CD4-positive, alpha-beta T cell treated with Interleukin-4 for 1 hour (primary cell): ENCODE measurements at places on chromosomes 1 and 21.

- no peak for DNase-seq
Measured at GRCh38 chr1:186806477-186806876, 22.3 kb upstream of the PLA2G4A start.

DNA sequence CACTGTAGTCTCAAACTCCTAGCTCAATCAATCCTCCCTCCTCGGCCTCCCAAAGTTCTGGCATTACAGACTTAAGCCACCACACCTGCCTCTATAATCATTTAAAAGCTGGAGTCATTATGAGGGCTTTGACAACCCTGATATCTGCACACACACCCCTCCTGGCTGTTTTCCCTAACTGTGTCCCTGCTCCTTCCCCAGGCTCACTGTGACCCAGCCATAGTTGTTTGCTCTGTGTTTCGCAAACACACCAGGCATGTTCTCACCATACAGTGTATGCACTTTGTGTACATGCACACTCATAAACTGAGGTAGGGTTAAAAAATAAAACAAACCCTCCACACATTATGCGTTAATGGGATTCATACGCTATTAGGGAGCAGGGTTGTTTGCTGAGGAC lies 21.8 kb upstream of the IL20 start:
- no peak for DNase-seq

DNA sequence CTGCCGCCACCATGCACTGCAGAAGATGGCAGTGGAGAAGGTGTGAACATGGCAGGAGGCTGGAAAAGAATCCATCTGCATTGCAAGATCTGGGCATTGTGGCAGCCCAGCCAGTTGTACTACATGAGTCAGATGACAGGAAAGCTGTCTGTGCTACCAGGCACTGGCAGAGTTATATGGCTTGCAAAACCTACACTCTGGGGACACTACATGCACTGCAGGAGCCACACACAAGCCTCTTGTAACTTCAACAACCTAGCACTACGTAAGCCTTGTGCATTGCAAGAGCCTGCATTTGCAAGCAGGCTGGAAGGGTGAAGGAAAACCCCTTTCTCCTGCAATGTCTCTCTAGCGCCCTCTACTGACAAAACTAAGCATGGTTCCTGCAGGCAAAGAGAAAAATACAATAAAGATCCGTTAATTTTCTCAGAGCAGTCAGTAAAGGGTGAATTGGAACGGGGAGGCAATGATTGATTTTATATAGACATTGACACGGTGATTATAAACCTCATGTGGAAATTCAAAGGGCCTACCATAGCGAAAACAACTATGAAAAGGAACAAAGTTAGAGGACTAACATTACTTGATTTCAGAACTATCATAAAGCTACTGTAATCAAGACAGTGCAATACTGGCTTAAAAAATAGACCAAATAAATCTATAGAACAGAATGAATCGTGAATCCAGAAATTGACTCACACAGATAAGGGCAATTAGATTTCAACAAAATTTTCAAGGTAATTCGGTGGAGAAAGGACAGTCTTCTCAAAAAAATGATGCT lies 26.2 kb upstream of the DYNLT5 start:
- DNase-seq = peak; percentile 43

GRCh38 chr1:27246194-27246593 lies 11.8 kb downstream of the WDTC1 start:
- DNase-seq = no peak

DNA sequence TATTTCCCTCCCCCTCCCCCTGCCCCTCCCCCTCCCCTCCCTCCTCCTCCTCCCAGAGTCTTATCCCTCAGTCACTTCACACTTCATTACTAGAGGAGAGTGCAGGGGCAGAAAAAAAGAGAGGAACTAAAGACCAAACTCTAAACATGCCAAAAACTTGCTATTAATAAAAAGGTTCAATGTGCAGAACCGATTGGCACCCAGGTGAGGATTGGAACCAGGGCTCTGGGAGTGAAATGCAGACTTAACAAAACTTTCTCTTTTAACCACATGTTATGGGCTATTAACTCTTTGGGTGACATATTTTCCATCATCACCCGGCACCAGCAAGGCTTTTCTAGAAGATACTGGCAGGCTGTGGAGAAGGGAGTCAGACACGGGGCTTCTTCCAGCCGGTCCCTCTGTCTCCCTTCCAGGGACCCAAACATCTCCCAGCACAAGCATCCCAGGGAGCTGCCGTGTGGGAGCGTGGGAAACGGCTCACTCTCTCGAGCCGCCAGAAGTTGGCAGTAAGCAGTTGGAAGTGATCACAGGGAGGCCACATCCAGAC lies 13.6 kb downstream of the NID1 start:
- DNase-seq = no peak

GRCh38 chr1:246005067-246005466 lies 502.0 kb downstream of the SMYD3 start:
- no peak for DNase-seq

DNA sequence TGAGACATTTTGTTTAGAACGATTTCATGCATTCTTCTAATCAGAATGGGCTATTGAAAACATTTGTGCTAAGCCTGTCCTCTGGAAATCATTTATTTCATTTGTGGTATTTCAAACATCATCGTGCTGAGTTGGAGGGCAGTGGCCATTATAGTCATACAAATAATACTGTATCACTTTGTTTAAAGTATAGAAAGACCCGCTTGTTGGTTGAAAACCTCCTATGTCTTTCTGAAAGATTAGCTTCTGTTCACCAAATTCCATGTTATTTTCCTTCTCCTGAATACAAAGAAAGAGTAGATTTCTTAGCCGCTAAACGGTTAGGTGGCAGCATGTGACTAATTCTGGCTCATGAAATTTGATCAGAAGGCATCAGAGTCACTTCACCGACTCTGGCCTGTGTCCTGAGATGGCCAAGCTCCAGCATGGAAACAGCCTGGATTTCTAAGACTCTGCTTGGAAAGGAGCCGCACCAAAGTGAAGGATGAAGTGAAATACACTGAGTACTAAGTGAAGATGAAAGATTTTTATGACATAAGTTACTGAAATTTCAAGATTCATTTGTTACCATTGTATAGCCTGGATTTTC lies 355.1 kb downstream of the USP25 start:
- DNase-seq = no peak

- DNase-seq = no peak
Measured at GRCh38 chr1:65995336-65995735, 202.6 kb downstream of the PDE4B start.

DNA sequence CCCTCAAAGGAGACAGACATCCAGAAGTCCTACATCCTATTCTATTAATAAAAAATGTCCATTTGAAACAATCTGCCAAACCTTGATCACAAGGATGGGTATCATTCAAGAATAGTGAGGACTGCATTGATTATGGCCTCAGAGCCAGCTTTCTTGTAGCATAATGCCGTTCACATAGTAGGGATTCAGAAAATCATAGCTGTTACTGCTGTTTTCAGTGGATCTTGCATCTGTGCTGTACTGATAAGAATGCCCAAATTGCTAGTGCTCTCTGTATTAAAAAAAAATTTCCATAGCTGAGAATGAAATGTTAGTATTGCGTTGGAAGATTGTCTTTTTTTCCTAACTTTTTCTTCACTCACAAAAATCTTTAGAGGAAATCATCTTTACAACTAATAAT lies 19.1 kb downstream of the BRDT start:
- DNase-seq = no peak

DNA sequence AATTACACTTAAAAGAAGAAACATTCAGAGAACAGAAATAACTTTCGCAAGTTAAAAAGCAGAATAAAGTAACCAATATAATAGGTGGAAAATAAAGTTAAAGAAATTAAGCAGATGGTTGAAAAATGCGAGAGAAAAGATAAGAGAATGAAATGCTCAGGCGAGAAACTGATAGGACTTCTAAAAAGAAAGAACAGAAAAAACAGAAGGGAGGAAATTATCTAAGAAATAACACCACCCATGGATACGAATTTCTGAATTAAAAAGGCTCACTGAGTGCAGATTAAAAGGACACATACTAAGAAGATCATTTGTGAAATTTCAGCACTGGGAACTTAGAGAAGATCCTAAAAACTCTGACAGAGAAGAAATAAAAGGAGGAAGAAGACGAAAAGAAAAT lies 92.0 kb downstream of the HLX start:
- no peak for DNase-seq

DNA sequence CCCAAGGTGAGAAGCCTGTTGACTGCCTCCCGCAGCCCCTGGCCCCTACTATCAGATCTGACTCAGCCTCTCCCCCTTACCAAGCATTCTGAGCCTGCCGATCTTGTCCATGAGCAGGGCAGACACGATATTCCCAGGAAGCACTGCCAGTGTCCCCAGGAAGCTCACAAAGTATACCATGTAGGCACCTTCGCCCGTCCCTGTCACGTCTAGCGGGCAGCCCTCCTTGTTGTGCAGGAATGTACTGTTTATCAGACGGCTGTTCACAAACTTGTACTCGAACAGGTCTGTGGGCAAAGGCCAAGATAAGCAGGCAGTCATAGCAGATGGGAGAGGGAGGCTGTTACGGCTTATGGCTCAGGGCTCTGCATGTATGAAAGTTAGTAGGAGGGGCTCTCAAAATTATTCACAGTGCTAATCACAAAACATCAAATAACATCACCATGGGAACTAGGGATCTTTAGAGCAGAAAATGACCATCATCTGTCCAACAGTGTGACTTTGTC lies 7.3 kb downstream of the BOLA1 start:
- DNase-seq = no peak

GRCh38 chr1:103960045-103960444 lies 210.3 kb downstream of the AMY1C start:
- no peak for DNase-seq

DNA sequence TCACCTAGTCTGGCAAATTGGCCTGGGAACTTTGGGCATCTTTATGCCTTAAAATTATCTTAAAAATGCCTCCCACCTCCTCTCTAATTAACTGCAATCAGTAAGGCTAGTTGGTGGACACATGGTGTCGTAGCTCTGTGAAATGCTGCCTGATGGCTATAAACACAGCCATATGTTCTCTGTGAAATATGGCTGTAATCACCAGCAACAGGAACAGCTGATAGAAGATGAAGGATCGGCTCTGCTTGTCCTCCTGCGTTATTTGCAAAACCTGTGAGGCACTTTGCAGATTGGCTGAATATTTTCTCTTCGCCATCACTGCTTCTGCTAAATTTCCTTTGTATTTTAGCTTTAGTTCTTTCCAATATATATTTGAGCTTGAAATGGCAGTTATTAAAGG lies 419.6 kb downstream of the RWDD3 start:
- DNase-seq = no peak

DNA sequence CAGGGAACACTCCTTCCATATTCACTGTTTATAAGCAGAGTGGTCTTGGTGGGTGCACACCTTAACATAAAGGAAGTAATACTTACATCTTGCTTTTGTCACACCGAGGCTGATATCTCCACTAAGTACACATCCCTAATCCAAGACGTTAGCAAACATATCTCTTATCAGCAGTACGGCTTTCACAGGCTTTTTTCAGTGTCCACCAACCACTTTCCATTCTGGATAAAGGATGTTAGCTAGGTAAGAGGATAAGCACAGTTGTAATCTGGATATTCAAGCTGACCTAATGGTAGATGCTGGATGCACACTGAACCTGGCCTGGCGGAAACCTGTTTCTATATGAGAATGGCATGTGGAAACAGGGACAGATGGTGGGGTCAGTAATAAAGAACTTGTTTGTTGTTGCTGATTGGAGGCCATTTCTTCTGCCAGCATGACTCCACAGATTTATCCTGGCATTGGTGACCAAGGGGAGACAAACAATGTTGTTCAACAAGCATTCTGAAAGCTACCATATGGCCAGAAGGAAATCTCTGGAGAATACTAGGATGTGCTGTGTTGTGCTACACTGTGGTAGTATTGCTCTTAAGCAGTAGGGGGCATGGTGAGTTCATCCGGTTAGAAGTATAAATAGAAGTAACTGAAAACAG lies 416.4 kb downstream of the PTBP2 start:
- DNase-seq = peak; percentile 22

DNA sequence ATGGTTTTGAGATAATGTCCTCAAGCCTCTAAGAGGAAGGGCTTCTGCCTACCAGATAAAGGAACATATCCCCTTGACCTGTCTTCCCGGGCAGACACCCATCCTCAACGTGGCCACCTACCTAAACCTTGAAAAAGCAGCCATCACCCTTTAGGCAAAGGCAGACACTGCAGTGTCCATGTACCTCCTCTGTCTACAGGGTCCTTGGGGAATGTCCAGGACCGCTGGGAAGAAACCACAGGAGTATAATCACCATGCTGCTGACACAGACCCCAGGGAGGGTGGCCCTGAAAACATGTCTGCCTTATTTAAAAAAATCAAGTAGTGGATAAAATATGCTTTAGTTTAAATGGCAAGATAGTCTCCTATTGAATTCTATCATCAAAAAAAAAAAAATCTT lies 16.6 kb downstream of the BCAR3 start:
- DNase-seq = no peak

DNA sequence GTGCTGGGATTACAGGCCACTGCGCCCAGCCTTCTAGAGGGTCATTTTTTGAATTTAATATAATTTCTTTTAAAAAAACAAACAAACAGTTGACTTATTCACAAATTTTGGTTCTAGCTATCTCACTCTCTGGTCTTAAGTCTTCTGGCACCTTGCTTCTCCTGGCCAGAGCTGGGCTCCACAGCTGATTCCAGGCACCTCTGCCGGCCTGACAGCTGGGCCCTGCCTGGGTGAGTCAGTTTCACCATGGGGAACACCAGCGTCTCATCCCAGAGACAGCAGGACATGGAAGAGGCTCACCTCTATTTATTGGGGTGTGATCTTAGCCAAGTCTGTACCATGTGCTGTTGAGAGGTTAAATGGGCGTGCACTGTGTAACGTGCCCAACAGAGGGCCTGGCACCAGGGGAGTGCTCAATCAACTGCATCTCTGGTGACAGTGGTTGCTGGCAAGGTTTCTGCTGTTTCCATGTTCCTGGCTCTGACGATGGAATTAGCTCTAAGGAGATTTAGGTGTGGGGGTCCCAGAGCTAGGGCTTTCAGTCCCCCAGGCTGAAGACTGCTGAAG lies 956 bp downstream of the CPLANE2 start:
- peak; percentile 64 for DNase-seq

DNA sequence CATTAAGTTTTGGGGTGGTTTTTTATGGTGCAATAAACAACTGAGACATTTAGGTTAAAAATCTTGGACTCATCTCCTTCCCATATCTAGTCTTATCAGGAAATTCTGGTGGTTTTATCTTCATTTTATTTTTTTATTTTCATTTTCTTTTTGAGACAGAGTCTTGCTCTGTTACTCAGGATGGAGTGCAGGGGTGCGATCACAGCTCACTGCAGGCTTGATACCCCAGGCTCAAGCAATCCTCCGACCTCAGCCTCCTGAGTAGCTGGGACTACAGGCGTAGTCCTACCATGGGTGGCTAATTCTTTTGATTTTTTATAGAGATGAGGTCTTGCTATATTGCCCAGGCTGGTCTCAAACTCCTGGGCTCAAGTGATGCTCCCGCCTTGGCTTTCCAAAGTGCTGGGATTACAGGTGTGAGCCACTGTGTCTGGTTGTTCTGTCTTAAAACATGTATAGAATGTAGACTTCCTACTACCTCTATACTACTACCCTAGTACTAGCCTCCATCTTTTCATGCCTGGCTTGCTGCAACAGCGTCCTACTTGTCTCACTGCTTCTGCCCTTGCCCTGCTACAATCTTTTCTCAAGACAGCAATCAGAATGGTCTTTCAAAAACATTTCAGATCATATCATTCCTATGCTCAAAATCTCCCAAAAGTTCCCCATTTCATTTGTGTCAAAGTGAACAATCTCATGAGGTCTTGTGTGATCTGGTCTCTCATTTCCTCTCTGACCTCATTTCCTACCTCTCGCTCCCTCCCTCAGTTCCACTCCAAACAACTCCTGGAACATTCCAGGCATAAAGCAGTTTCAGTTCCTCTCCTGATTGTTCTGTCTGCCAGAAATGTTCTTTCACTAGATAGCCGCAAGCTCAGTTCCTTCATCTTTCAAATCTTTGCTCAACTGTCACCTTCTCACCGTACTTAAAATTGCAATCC lies 5.9 kb upstream of the FCGR2A start:
- DNase-seq = no peak
